ENCODE measurements at places on chromosomes 5 and 9. TPM values are rescaled to one million over a fixed set of nuclear protein-coding genes. Genes with fewer than 3 reads are reported as not detected.

Gene C5orf46
- total RNA-seq = 13.0 TPM

Gene PCDHB5
- total RNA-seq = 3.2 TPM

Gene LMBRD2
- total RNA-seq = 11.7 TPM

Gene FREM1
- 2.4 TPM for total RNA-seq

Gene PWWP2A
- total RNA-seq = 11.7 TPM

Gene LMAN2
- total RNA-seq = 67.5 TPM

Gene CAVIN4
- total RNA-seq = 102 TPM

Gene ZNF346
- total RNA-seq = 9.1 TPM

Gene C6
- 25.8 TPM for total RNA-seq

Gene BHMT
- not detected for total RNA-seq

Gene BARHL1
- not detected for total RNA-seq

Gene C9orf153
- not detected for total RNA-seq

Gene ZFP2
- total RNA-seq = 1.2 TPM

Gene PCDHB15
- total RNA-seq = 9.9 TPM

Gene FAM221B
- total RNA-seq = not detected

Gene NME5
- 2.0 TPM for total RNA-seq

Gene DNM1
- 7.3 TPM for total RNA-seq

Gene NXNL2
- total RNA-seq = not detected

GRCh38 chr5:142829801-142830220 is 59.6 kb downstream of the ARHGAP26 start:
- DNase-seq = no peak

DNA sequence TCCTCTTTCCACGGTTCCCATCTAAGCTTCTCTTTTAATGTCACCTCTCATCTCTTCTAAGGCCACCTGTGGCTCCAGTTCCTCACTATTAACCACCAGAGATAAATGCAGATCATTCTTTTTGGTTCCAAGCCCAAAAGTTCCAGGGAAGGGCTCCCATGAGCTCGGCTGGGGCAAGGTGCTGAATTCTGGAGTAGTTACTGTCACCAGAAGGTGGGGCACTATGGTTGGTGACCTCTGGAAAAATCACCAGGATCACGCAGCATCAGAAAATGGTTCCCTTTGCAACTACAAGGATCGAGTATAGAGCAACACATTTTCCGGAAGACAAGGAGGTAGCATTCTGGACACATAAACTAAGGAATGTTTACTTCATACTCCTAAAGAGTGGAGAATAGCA is 528.7 kb upstream of the DAP start:
- DNase-seq = no peak

GRCh38 chr5:151047814-151048425 is 27.5 kb downstream of the GPX3 start:
- no peak for DNase-seq

- no peak for DNase-seq
Observed at GRCh38 chr9:137579259-137579604, 507 bp upstream of the DPH7 start.

- DNase-seq = no peak
Observed at GRCh38 chr9:110351009-110351467, 13.4 kb upstream of the TXNDC8 start.

DNA sequence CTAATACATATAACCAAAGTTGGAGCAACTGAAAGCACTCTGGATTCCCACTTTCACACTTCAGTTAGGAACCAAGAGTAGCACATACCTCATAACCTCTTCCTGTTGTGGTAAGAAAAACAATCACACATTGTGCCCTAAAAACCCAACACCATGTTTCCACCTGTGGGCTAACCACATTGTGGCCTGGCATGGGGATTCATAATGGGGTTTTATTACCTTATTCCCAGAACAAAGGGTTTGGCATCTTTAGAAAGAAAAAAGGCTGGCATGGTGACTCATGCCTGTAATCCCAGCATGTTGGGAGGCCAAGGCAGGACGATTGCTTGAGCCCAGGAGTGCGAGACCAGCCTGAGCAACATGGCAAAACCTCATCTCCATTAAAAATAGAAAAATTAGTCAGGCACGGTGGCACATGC is 60.6 kb downstream of the HSD17B3 start:
- no peak for DNase-seq

DNA sequence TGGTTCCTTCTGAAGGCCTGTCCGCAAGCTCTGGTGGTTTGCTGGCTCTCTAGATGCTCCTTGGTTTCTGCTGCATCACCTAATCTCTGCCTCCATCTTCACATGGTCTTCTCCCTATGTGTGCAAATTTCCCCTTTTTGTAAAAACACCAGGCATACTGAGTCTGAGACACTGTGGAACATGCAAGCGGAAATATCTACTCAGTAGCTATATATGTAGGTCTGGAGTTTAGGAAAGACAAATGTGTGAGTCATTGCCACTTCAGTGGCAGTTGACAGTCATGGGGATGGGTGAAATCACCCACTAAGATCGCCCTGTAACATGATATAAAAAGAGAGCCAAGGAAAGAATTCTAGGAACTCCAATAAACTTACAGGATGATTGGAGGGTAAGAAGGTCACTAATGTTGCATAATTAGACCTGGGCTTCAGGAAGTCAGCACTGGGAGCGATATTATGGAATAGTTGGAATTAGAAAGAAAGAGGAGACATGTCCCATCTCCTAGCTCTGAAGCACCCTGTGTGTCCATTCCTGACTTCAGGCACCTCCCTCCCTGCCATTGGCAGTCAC is 22.7 kb upstream of the UBLCP1 start:
- DNase-seq = no peak

DNA sequence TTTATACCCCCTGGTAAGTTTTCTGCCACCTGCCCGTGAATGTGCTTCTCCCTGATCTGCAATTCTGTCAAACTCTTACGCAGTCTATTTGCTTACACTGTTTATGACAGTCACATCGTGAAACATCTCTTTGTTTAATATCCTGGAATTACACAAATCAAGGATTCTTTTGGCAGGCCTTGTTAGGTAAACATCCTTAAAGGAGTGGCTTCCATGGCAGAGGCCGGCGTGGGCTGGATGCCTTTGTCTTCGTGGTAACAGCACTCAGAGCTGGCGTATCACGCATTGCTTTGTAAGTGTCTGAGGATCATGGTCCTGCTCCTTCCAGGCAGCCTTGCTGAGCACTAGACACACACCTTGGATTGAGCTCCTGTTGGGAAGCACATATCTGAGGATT is 145.7 kb downstream of the IRX1 start:
- DNase-seq = no peak

- DNase-seq = peak; percentile 71
Observed at GRCh38 chr5:179127136-179128040, 67.2 kb downstream of the ZNF354C start.

DNA sequence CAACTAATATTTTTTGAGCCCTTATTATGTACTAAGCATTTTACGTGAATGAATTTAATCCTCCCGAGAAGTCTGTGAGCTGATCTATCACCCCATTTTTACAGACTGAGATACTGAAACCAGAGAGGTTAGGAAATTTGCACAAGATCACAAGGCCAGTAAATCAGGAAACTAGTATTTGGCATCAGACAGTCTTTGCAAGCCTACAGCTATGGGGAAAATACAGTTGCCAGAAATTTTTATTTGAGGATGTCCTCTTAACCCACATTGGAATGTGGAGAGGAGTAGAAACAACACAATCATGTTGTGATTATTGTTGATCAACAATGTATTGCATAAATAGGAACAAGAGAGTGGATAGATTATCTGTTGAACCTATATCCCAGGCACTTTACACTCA is 2.3 kb upstream of the SLC46A2 start:
- no peak for DNase-seq

- DNase-seq = no peak
Observed at GRCh38 chr5:147673266-147673665, 109.3 kb downstream of the JAKMIP2 start.

GRCh38 chr5:148875205-148875875 is 48.9 kb downstream of the ADRB2 start:
- DNase-seq = no peak

- no peak for DNase-seq
Observed at GRCh38 chr5:58135571-58136335, 324.1 kb downstream of the PLK2 start.

DNA sequence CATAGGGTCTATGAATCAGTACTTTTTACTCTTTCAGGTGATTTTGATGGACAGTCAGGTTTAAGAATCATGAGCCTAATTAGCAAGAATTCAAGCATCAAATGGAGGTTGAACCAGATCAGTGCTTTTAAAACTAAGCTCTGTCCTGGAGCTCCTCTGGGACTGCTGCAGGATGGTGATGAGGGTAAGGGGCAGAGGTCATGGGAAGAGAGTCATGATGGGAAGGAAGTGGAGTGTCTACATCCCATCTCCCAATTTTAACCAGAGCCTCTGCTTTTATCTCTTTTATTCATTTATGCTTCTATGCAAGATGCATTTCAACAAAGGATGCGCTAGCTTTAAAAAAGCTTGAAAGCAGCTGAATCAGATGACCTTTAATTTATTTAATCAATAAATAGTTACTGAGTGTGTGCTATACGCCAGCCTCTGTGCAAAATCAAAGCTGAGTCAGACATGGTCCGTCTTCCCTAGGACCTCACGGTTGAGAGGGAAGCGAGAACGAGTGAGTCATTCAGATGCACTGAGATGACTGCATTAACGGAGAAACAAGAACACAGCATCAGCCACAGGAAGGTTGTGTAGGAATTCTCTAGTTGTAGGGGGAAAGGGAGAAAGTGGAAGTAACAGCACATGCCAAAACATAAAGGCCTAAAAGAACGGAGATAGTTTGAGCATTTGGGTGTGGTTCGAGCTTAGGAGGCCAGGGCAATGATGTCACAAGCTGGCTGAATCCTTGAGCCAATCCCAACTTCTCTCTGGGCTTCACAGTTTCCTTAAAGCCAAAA is 441.6 kb upstream of the BRINP1 start:
- DNase-seq = no peak

DNA sequence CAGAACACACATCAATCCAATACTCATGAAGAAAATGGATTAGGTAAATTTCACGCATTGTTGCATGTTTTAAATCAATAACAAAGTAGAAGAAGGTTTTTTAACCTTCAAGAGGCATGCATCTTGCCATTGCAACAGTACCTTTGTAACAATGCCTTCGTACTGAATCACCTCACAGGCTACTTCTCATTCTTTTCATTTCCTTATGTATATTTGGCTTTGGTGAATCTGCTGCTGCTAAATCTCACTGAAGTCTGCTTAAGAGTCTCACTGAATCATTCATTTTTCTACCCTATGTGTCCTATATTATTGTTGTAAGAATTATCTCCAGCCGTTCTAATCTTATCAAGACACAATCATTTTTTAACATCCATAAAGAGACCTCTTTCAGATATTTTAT is 152.5 kb downstream of the CDH10 start:
- no peak for DNase-seq

DNA sequence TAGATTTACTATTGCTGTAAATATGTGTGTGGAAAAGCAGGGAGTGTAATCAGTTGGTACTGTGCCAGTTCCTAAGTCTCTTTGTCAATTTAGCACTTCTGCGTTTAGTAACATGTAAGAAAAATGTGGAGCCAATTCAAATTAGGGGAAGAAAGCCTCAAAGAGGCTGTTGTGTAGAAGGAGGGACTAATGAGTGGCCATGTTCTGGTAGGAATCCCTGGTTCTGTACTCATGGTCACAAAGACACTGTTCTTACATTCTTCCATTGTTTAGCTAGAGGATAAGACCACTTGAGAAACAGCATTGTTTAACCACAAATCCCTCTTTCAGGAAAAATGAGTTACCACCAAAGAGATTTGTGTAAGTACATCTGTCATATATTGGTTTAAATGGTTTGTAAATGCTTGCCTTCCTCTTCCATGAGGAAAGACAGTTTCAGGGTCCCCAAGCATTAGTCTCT is 14.9 kb downstream of the ARHGEF28 start:
- DNase-seq = no peak

DNA sequence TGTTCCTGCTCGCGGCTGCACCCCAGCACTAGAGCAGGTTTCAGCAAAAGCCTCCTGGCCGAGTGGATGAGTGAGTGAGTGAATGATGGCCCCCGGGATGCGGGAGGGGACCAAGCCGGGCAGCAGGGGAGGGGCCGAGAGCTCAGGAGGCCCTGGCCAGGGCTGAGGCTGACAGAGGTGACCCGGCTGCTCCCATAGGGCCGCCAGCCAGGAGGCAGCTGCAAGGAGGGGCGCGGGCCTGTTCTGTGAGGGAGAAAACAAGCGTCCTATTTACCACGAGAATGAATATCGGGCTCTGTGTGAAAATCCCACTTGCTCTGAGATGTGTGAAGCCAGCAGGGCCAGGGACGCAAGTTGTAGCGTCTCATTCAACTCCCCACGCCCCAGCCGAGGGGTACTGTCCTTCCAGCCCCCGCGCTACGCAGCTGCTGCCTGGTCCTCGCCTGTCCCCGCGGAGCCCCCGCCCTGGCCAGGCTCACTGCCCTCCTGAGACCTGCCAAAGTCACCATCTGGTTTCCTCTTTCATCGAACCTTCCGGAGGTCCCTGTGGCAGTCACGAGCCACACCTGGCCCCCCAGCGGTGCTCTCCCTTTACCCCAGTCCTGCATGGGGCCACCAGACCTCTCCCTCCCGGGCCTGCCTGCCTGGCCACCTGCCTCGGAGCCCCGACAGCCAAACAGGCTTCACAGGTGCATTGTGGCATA is 38.8 kb downstream of the RASGEF1C start:
- DNase-seq = no peak

- DNase-seq = no peak
Observed at GRCh38 chr5:158670201-158670600, 429.5 kb downstream of the EBF1 start.

- no peak for DNase-seq
Observed at GRCh38 chr9:89926691-89927220, 321.9 kb downstream of the GADD45G start.

GRCh38 chr5:147015405-147015804 is 136.8 kb upstream of the PPP2R2B start:
- no peak for DNase-seq

- no peak for DNase-seq
Observed at GRCh38 chr9:38137342-38137741, 68.3 kb upstream of the SHB start.

DNA sequence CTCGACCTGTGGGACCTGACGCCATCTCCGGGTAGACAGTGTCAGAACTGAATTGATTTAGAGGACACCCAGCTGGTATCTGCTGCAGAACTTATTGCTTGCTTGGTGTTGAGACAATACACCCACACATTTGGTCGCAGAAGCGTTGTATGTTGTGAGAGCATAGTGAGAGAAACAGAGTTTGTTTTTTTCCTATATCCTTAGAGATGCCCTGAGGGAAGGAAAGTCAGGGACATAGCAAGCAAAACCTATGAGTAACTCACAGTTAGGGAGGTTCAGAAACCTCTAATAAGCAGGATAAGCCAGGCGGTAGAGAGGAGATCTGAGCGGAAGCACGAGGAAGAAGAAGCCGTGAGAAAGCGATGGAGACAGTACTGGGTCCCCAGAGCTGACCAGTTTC is 59.8 kb downstream of the PTCD2 start:
- DNase-seq = no peak

GRCh38 chr5:172617817-172618216 is 23.2 kb upstream of the NEURL1B start:
- peak; percentile 72 for DNase-seq

GRCh38 chr5:138351056-138351455 is 1.4 kb upstream of the KDM3B start:
- no peak for DNase-seq

- no peak for DNase-seq
Observed at GRCh38 chr5:147072622-147073021, 162.2 kb upstream of the STK32A start.

- DNase-seq = no peak
Observed at GRCh38 chr5:72146056-72146455, 38.8 kb downstream of the MAP1B start.
